ENCODE measurements at places on chromosomes 2 and 18.

DNA sequence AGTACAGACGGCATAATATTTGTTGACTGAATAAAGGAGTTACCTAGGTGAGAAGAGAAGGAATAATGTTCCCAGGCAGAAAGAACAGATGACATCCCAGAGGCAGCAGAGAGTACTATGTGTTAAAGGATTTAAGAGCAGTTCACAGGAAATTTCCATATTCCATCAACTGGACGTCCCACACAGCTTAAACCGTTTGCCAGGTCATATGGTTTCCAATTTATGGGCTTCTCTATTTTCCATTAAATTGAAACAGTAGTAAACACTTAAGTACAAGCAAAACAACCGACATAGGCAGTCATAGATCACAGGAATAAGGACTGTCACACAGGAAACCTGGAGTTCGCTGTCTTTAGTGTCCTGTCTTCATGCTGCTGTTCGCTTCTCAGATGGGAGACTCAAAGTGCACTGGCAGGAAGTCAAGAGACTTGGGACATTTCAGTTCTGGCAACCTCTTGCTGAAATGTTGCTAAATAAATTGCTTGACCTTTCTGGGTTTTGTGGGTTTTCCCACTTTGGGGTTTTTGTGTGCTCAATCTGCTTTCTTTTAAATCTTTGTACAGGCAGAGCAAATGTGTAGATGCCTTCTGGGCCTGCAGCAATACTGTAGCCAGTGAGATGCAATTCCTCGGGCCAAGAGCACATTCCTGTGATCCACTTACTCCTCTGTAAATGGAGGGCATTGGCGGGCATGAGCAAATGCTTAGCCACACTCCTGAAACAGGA is 5.8 kb upstream of the PIEZO2 start:
- DNase-seq = no peak

GRCh38 chr2:241903121-241904010 is 33.8 kb downstream of the RTP5 start:
- no peak for DNase-seq

DNA sequence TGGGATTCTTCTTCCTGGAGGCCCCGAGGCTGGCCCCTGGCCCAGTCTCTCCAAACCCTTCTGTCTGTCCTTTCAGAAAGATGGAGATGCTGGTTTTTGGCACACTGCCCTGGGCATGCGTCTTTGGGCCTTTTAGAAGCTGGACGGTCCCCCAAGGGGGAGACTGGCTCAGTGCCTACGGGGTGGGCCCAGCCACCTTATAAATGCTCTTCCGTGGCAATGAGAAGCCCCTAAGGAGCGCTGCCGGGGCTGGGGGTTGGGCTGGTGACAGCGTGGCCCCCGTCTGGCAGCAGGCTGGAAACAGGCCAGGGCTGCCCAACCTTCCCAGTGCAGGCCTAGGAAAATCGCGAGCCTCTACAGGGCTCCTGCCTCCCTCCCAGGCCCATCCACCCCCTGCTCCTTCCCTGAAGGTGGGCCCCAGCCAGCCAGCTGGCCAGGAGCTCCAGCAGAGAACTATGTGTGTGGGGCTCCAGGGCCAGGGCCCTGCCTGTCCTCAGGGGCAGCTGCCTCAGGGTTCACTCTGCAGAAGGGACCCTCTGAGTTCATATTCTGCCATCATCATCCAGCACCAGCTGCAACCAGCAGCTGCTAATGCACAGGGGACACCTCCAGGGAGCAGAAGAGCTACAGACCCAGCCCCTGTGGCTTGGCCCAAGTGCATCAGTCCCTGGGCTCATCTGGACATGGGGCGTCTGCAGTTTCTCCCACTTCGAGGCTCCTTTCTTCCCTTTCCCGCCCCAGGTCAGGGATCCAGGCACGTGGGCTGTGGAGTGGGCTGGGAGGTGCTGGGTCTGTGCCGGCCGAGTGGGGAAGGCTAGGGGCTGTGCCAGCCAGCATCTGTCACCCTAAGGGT is 107.6 kb upstream of the OTOS start:
- DNase-seq = no peak

GRCh38 chr2:37659723-37660122 is 11.7 kb downstream of the CDC42EP3 start:
- DNase-seq = no peak

GRCh38 chr2:196239622-196240587 is 68.5 kb upstream of the STK17B start:
- DNase-seq = peak; percentile 83

- DNase-seq = no peak
Measured at GRCh38 chr18:41887100-41887499, 67.9 kb upstream of the PIK3C3 start.

GRCh38 chr18:74610051-74610615 is 12.5 kb downstream of the ZNF407 start:
- no peak for DNase-seq

DNA sequence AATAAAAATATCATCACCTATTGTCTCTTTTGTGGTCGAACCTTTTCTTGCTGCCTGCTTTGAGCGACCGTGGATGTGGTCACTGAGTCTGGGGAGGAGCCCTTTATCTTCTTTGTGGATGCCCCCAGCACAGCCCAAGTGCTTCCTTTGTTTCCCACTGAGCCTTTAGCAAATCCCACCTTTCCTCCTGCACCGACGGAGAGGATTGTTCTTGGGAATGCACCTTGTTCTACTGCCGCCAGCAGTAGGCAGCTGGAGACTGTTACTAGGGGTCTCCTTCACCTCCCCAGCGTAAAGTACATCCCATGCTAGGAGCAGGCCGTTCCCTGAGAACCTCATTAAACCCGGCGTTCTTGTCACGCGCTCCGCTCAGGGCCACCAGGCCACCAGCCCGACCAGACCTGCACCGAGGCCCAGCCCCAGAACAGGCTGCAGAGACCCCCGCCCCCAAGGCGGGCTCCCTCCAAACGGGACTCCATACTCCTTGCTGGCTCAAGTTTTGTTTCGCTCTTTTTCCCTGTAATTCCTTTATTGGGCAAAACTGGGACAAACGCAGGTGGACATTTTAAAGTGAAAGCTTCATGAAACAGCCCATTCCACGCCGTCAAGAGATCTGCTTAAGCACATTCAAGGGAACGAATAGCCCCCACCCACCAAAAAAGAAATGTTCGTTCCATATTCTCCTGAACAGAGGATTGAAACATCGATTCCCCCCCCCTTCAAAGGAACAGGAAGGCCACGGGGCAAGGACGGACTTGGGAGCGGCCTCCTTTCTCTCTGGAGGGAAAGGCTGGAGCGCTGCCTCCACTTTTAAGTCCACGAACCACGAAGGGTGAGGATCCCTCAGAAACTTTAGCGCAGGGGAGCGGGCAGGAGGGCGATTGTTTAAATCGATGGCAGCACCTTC is 1.1 kb upstream of the MAT2A start:
- DNase-seq = peak; percentile 67

DNA sequence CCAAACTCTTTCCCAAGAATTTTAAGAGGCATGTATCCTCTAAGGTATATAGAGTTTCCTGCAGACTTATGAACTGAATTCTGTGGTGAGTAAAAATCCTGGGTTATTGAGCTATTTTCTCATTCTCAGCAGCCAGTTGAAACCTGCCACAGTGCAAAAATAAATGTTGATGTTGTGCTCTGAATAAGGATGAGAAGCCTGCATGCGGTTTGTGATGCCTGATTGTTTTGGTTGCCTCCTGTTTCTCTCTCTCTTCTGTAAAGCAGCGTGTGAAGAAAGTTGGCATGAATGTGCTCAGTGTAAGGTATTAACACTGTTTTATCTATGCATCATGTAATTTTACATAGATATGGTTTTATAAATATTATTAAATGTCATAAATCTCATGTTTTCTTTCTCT is 452.6 kb downstream of the CDH2 start:
- DNase-seq = no peak

- no peak for DNase-seq
Measured at GRCh38 chr2:232839411-232840079, 30.5 kb upstream of the SNORC start.

GRCh38 chr2:225140723-225141122 is 98.5 kb upstream of the DOCK10 start:
- no peak for DNase-seq

- no peak for DNase-seq
Measured at GRCh38 chr2:7437141-7437540, 519.9 kb downstream of the RNF144A start.

DNA sequence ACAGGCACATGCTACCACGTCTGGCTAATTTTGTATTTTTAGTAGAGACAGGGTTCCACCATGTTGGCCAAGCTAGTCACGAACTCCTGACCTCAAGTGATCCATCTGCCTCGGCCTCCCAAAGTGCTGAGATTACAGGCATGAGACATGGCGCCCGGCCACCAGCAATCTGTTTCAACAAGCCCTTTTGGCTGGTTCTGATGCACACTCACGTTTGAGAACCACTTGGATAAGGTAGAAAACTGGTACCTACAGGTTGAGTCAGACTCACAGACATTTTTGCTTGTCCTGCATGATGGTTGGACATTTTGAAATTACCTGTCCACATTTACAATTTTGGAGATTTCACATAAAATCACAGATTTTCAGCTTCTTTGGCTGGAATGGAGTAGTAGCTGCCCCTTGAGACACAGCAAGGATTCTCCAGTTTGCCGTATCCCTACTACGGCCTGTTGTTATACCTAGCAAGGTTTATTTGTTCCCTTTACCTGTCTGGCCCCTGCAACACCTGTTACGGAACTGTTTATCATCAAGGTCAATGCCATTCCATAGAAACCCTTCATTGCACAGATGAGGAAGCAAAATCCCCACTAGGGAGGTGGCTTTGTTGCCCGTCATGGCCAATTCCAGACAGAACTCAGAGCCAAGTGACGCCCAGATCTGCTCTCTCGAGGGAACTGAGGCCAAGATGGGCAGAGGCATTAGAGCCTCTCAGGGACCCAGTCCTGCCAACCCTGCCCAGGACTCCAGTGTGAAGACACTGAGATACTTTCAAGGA is 31.4 kb upstream of the IGFBP2 start:
- no peak for DNase-seq

DNA sequence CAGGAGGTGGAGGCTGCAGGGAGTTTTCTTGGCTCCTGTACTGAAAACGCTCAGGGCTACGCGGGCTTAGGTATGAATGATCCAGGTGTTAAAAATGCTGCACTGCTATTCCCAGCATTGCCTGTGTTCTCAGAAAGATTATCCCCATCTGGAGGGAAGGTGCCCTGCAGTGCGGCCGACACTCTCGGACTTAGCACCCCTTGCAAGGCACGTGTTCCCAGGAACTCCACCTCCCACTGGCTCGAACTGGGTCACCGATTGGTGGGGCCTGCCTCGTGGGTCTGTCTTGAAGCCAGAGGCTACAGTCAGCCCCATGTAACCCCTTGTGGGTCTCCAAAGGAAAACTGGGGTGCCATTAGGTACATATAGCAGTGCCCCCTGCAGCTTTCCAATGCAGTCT is 25.7 kb downstream of the ANO7 start:
- DNase-seq = no peak

- DNase-seq = no peak
Measured at GRCh38 chr18:37179384-37179783, 350.5 kb downstream of the KIAA1328 start.

- DNase-seq = no peak
Measured at GRCh38 chr18:46250084-46250811, 146.1 kb downstream of the HAUS1 start.

GRCh38 chr2:149330127-149331022 is at the start of gene LYPD6:
Gene LYPD6 (plus strand): TSS chr2:149330587. CDS start chr2:149437709, 107,122 bp downstream.
- no peak for DNase-seq

DNA sequence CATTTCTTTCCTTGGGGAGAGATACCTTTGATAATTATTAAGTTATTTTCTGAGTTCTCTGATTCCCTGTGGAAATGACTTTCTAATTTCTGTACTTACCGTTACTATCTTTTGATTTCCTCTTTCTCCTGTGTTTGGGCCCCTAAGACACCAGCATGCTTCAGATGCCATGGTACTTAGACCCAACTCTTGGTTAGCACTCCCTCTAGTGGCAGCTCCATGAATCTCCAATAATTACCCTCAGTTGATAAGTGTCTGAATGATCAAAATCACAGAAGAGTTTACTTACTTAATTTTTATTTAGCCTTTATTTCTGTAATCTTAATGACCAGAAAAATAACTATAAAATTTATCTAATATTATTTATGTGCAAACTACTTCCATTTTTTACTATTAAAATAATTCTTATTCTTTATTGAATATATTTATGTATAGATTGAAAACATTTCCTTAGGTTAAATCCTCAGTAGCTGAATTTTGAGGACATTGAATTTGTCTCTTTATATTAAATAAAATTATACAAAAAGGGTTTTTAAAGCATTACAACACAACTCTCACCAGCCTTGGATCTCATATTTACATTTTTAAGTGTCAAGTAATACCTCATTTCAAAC is 300.4 kb downstream of the KCNS3 start:
- DNase-seq = no peak

- no peak for DNase-seq
Measured at GRCh38 chr2:207933396-207934065, 91.8 kb downstream of the PLEKHM3 start.

DNA sequence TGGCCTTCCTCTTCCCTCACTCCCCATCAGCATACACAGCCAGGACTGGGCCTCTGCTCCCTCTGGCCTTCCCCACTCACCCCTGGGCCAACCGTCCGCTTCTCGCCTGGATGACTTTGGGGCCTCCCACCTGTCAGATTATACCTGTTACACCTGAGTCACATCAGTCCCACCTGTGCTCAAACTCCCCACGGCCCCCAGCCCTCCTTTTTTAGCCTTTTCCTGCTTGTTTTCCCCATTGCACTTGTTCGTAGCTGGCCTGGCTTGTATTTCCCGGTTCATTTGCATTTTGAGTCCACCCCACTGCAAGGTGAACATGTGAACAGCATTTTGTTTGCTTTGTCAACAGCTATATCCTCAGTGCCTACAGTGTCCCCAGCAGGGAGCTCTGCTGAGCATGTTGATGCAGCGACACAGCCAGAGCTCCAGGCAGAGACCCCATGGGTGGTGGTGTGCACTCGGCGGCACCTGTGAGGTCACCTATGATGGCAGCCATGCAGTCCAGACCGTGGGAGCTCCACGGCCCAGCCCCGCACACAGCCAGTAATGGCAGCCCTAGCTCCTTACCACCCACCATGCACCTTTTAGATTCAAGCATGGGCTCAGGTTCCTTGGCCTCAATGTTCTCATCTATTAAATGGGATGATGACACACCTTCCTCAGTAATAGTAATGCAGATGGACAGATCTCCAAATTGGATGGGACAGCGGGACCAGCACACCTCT is 276.4 kb upstream of the HS6ST1 start:
- no peak for DNase-seq

DNA sequence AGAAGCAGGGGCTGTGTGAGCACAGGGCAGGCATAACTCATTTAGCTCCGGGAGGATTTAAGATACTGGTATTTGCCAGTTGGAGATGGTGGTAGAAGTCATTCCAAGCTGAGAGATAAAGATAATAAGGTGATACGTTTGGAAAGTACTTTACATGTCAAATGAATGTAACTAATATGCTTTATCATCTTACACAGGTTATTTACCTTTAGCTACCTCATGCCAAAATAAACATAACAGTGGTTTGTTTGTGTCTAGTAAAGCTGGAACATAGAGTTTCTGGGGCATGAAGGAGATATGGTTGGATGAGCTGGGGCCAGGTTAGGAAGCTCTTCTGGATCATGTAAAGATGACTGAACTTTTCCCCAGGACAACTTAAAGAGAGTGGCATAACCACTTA is 126.9 kb upstream of the PIK3C3 start:
- no peak for DNase-seq

Data from activated T-cell treated with anti-CD3 and anti-CD28 coated beads, Interleukin-2, amount 50 U/mL, for 48 hours (primary cell).